Breast epithelium (tissue), 4 donors: ENCODE measurements at places on chromosomes 2 and 18. TPM values are rescaled to one million over a fixed set of nuclear protein-coding genes. Genes with fewer than 3 reads are reported as not detected.

GRCh38 chr2:43029186-43029585 lies 197.2 kb downstream of the ZFP36L2 start:
- no peak for DNase-seq

DNA sequence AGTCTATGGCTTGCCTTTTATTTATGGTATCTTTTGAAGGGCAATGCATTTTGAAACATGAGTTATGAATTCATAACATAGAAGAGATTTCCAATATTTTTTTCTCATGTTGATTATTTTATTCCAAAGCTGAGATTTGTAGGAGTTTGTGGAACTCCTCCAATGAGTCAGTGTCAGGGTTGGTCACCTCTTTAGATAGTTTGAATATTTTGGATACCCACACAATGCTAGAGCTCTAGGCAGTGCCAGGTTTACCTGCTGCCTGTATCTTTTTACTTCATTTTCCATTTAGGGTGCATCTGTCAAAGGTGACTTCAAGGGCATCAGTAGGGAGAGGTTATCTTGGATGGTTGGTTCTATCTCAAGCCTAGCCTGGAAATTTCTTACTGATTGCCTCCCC lies 152.7 kb downstream of the CERS6 start:
- no peak for DNase-seq

DNA sequence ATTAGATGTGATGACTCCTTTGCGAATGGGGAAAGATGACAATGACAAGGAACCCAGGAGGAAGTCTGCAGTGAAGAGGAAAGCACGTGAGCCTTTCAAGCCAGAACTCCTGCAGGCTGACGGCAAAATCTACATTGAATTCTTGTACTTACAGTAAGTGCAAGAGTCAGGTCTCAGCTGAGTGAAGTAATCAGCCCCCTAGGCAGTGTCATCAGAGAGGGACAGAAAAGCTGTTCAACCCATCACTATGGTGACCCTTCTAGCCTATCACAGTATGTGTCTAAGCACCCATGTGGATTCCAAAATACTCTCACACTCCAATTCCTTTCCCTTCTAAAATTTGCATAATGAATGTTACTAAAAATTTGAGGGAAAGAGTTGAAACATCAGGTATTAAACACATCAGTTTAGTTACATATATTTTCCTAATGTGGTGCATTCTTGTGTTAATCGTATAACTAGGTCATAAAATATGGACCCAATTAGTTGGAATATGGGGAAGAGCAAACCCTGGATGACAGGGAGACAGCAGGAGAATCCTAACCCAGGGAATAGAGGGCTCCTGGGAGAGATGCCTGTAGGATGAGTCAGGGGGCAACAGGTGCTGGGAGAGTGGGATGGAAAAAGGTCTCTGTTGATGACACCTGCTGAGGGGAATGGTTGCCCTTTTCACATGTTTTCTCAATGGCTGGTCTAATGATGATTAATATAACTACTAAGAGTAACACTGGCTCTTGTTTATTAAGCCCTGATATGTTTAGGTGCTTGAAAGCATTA lies 39.5 kb downstream of the VWC2L start:
- DNase-seq = no peak

The CAVIN2 gene
- total RNA-seq = 30.7 TPM

GRCh38 chr2:150887926-150888325 lies 373.7 kb downstream of the RBM43 start:
- DNase-seq = no peak

The PID1 gene
- 13.5 TPM for total RNA-seq

DNA sequence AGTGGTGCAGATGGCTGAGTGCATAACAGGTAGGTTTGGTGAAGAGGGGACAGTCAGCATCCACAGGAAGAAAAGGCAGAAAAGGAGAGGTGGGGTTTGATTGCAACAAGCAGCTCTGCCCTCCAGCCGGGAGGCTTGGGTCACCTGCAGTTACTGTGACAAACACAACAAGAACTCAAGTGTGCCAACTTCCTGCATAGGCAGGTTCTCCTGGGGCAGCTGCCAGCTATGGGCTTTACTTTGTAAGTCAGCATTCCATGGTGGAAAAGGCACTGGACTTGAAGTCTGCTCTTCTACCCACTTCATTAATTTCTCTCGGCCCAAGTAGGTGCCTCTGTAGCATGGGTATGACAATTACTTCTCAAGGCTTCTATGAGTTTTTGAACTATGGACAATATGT lies 98.9 kb downstream of the MYT1L start:
- DNase-seq = peak; percentile 40

The CIB4 gene
- not detected for total RNA-seq

DNA sequence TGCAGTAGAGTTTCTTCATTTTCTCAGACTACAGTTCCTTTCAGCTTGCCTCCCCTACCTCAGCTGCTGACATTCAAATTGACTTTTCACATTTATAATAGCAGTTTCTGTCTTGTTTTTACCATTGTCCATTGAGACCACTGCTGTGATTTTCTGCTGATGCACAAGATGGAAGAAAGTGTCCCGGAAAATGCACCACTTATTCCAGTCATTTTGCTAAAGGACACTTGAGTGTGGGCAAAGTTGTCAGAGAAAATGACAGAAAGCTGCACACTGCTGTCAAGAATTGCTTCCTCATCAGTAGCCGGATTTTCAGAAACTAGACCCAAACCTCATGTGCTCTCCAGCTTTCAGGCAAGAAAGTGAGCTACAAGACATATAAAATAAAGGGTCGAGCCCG lies 546.2 kb upstream of the SETBP1 start:
- DNase-seq = no peak

GRCh38 chr18:47149457-47150028 lies 757 bp downstream of the HDHD2 start:
- no peak for DNase-seq

- no peak for DNase-seq
Measured at GRCh38 chr2:240392084-240392947, 43.1 kb upstream of the GPC1 start.

The OSBPL1A gene
- 77.0 TPM for total RNA-seq

The SKOR2 gene
- not detected for total RNA-seq

The TMEM163 gene
- 1.5 TPM for total RNA-seq

The RGPD4 gene
- not detected for total RNA-seq

DNA sequence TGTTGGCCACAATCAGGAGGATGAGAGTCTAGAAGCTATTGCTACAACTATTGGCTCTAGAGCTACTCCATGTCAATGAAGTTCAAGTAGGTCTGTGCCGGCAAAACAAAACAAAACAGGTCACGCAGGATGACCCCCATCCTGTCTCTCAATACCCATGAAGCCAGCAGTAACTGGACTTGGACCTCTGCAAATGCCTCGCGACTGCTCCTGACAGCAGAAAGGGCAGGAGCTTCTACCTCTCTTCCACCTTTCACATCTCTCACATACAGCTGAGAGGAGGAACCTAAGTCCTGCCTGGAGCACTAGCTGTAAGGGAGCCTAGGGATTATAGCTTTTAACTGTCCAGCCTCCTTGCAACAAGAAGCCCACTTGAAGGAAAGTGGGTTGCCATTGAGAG lies 16.0 kb downstream of the PRKAG3 start:
- DNase-seq = no peak

DNA sequence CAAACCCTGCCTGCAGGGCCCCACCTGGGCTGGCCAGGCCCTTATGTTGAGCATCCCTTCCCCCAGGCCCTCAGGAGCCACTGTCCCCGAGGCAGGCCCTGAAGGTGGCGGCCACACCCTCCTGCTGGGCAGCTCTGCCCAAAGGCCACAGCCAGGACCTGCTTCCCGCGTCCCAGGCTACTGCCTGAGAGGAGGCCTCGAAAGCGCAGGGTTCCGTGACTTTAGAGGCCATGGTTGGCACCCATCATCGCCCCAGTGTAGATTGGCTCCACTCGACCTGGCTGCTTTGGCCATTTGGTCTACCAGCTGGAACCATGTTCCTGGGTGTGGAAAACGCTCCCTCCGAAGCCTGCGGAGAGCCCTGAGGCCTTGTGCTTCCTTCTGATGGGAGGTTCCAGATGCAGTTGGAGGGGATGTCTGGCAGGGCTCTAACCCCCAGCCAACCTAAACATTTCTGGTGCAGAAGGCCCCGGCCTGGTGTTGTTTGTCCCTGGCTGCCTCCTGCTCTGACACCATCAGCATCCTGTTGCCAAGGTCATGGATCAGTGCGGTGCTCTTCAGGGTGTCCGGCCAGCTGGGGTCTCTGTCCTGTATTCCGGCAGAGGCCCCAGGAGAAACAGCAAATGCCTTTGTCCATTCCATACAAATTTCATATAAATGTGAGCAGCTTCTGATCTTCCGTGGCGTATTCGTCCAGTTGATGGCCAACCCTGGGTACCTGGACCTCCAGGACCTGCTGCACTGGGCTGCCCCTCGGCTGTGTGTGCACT lies 14.7 kb downstream of the CAPN10 start:
- no peak for DNase-seq

DNA sequence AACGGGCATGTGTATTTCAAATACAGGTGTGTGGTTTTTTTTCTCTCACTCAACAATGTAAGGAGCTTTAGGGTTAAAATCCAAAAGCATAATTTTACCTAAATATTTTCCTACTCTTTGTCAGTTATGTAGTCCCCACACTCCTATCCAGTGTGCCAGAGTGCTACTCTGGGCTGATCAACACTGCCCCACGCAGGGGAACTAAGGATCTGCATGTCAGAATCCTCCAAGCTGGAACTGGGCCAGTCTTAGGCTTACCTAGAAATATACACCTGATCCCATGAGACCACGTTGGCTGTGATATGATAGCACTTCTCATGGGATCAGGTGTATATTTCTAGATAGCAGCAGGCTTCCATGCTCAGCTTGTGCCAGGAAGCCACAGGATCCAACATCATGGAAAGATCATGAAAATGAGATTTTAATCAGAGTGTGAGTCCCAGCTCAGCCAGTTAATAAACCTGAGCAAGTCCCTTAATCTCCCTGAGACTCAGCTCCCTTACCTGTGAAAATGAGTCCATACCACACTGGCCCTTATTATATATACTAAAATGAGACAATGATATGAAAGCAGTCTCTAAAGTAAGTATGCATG lies 29.7 kb downstream of the CCDC141 start:
- DNase-seq = no peak

The UGT1A4 gene
- not detected for total RNA-seq

- no peak for DNase-seq
Measured at GRCh38 chr18:62876111-62876510, 160.8 kb downstream of the PHLPP1 start.

The CRYBA2 gene
- not detected for total RNA-seq

The MC4R gene
- total RNA-seq = not detected

The CDH2 gene
- 1.8 TPM for total RNA-seq

- no peak for DNase-seq
Measured at GRCh38 chr2:39411181-39411944, 25.7 kb downstream of the MAP4K3 start.

GRCh38 chr18:48417985-48418384 lies 8.8 kb upstream of the ZBTB7C start:
- no peak for DNase-seq

The ASAP2 gene
- 21.0 TPM for total RNA-seq

DNA sequence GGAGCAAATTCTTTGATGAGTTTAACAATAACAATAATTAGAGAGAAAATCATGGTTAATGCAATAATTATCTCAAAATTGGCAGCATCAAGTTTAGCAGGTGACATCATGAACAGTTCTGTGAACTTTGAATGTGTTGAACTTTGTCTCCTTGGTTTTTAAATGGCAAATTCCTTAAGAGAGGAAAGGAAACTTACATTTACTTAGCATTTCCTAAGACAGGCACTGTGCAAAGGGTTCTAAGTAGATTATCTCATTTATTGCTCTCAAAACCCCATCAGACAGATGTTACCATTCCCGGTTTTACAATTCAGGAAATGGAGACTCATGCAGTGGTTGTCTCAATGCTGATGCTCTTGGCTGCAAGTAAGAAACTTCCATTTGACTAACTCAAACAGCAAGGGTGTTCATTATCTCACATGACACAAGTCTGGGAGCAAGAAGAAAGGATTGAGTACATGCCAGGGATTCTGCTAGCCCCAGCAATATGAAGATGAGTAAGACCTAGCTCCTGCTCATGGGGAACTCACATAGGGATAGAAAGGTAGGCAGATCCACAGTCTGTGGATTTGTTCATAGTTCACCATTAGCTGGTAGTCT lies 81.3 kb upstream of the ITGA6 start:
- no peak for DNase-seq

The SP5 gene
- total RNA-seq = 7.9 TPM

DNA sequence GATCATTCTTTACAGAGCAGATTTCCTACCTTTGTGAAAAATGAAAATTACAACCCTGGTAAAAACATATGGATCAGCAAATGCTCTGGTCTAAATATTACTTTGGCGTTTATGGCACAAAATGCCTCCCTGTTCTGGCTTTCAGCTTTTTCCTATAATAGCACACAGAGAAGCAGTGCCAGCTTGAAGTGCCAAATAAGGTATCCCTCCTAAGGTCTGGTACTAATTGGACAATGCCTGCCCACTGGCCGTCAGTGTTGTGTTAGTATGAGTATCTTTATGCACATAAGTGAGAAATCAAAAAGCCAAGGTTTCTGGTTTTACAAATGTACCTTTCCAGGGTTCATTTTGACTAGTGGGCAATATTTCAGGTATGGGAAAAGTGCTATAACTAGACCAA lies 1293.7 kb upstream of the FAM98A start:
- no peak for DNase-seq

DNA sequence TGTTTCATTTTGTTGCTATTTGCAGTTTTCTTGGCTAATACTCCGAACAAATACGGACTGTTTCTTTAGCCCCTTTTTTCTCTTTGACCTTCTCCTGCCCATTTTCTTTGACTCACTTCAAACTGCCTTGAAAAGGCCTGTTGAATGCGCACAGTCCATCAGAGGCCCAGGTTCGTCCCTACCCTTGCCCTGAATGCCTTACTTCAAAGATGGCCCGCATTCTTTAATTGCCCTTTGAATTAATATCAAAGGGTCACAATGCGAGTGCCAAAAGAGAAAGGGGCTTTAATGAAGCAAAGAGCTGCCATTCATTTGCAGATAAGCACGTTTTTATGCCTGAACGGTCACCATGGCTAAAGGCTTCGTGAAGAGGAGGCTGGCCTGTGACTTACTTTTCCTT lies 29.7 kb downstream of the PAX3 start:
- DNase-seq = no peak

DNA sequence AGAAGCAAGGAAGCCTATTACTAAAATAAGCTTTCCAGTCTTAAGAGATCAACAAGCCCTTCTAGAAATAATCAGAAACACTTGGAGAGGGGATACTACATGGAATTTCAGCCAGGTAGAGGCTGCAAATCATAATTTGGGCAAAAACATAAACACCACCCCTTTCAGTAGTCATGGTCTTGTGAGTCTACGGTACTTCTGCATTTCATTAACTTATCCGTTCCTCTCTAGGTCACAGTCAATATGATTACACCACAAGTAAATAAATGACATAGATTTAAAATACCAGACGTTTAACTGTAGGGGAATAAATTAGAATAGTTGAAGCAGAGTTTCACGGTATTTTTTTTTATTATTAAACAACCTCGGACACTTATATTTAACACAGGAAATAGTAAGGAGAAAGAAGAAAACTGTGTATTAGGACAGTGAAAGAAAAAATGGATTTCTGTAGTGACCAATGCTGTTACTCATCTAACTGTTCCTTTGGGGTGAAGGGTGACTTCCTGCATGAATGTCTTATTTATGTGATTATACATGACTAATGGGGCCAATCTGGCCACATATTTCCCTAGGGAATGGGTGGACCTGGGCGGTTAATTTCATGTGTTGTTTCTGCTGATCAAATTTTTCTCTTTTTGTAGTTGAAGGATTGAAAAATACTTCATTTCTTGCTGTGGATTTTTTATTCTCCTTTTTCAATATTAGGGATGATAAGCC lies 456.6 kb upstream of the UBE2E3 start:
- no peak for DNase-seq

- DNase-seq = no peak
Measured at GRCh38 chr2:83665894-83666293, 793.2 kb downstream of the SUCLG1 start.
